ENCODE measurements at places on chromosomes 1 and 21.

- no peak for DNase-seq
Measured at GRCh38 chr1:150558303-150558704, 9.1 kb downstream of the ADAMTSL4 start.

GRCh38 chr1:209265301-209265700 lies 318.2 kb upstream of the CAMK1G start:
- no peak for DNase-seq

GRCh38 chr21:33096426-33096825 lies 26.5 kb downstream of the OLIG1 start:
- no peak for DNase-seq

DNA sequence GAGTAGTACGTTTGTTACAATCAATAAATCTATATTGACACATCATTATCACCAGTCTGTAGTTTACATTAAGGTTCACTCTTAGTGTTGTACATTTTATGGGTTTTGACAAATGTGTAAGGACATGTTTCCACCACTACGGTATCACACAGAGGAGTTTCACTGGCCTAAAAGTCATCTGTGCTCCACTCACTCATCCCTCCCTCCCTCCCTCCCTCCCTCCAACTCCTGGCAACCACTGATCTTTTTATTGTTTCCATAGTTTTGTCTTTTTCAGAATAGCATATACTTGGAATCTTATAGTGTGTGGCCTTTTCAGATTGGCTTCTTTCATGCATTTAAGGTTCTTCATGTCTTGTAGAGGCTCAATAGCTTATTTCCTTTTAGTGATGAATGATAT lies 44.1 kb upstream of the RHOU start:
- no peak for DNase-seq

DNA sequence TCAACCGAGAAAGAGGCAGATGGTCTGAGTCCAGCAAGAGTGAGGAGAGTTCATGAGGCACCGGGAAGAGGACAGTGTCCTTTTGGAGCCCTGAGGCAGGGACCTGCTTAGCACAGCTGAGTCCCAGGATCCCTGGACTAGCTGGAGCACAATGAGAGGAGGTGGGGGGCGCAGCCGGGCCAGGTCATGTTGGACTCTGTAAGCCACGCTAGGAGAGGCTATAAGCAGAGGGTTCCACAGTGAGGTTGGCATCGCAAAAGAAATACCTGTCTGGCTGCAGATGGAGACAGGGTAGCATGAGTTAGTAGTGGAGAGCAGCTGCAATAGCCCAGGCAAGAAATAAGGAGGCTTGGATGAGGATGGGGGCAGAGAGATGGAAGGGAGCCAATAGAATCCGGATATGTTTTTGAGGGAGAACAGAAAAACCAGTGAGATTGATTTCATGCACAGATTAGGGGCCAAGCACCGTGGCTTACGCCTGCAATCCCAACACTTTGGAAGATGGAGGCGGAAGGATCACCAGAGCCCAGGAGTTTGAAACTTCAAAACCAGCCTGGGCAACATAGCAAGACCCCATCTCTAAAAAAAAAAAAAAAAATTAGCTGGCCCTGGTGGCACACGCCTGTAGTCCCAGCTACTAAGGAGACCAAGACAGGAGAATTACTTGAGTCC lies 98.2 kb downstream of the DHRS3 start:
- no peak for DNase-seq

DNA sequence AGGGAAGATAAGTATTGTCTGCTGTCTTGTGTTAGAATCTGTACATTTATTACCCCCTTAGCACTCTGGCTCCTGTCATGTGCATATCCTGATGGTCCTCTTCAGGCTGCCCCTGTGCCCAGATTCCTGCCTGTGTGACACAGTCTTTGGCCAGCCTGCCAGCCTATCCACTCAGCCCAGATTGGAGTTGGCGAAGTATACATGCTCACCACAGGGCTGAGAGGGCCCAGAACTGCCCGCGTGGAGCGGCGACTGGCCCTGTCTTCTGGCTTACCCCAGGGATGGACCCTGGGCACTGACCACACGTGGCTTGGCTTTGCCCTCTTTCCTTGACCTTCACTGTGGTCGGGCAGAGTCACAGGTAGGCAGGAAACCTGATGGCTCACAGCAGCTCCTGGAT lies 11.4 kb downstream of the RNF220 start:
- DNase-seq, result no peak

- DNase-seq, result no peak
Measured at GRCh38 chr1:6909857-6910256, 124.6 kb downstream of the CAMTA1 start.

- no peak for DNase-seq
Measured at GRCh38 chr1:27590917-27591508, 12.9 kb downstream of the AHDC1 start.

Measured in foreskin melanocyte (primary cell).